Stimulated activated CD4-positive, alpha-beta T cell treated with anti-CD3 and anti-CD28 coated beads, Interleukin-1b, Interleukin-23, amount 100 ng/mL, for 48 hours (primary cell): ENCODE measurements at places on chromosomes 13 and 19.
A peak's percentile ranks its signal among the peaks of the same experiment; 100 is the strongest.

DNA sequence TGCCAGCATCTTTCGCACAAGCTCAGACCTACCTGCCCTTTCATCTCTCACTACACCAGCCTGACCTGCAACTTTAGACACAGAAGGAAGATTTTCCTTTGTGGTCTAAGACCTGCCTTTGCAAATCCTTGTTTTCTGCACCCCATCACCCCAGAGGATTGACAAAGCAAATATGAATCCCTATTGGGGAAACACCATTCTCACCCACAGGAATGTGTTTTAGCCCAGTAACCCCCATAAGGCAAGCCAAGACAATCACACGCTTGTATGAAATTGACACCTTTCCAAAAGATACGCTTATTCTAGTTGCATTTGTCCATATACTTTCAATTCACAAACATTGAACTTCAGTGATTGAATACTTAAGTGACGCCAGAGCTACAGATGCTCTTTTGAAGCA lies 55.7 kb downstream of the SPATA13 start:
- no peak for DNase-seq

- no peak for DNase-seq
Observed at GRCh38 chr13:79090552-79091124, 315.4 kb downstream of the RBM26 start.

GRCh38 chr13:40611004-40611403 lies 55.4 kb downstream of the FOXO1 start:
- DNase-seq, result no peak

- no peak for DNase-seq
Observed at GRCh38 chr19:56104423-56104822, 16.7 kb downstream of the ZNF787 start.

- DNase-seq, result no peak
Observed at GRCh38 chr13:62678039-62678438, 1262.4 kb upstream of the PCDH20 start.

- DNase-seq, result peak; percentile 79
Observed at GRCh38 chr19:51450730-51451307, 7.4 kb downstream of the SIGLEC8 start.

- peak; percentile 40 for DNase-seq
Observed at GRCh38 chr13:77737583-77738200, 40.2 kb downstream of the SLAIN1 start.

DNA sequence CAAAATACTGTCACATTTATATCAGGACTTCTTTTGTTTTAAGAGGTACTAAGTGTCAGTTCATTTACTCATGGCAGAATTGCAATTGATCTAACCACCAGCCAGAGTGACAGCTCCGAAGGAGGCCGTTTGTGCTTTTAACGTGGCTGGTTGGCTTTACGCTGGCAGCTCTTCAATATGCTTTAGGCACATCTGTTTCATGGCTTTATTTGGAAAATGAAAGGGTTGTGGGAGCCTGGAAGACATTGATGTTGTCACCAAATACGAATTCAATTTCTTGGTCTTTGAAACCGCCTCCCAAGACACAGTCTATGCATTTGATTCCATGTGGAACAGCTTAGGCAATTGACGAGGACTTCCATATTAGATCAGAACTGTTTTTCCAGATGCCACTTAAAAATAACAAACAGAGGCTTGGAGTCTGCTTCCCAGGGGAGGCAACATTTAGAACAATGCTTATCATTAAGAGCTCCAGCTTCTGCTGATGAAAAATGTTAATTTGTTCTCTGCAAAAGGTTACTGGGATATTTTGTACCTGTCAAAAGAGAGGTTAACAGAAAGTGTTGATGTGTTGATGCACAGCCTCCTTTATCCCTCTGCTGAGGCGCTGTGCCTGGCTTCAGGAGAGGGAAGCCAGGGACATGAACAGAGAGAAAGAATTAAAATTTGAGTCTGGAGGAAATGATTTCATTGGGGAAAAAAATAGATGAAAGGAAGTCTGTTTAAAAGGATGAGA lies 64.0 kb upstream of the TNFRSF19 start:
- DNase-seq, result no peak

DNA sequence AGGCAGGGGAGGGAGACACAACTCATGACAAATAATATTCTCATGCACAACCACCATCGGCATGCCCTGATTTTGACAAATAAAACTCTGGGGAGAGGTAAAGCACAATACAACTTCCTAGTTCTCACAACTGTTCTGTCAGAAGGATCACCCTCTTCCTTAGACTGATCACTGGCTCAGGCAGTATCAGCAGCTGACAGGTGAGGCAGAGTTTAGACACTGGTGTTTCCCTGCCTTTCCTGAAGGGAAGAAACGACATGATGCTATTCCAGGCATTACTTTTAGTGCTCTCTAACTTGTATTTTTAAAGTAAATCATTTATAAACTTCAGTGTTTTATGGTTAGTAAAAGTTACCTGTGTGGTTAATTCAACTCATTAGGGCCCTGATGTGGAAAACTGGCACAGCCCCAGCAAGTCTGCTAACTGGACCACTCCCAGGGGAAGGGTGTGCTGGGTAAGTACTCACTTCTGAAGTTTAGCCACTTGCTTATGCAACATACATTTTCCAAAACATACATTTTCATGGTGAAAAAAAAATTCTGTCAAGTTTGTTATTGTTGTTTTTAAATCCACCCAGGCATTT lies 82.8 kb downstream of the CRYL1 start:
- DNase-seq, result no peak

DNA sequence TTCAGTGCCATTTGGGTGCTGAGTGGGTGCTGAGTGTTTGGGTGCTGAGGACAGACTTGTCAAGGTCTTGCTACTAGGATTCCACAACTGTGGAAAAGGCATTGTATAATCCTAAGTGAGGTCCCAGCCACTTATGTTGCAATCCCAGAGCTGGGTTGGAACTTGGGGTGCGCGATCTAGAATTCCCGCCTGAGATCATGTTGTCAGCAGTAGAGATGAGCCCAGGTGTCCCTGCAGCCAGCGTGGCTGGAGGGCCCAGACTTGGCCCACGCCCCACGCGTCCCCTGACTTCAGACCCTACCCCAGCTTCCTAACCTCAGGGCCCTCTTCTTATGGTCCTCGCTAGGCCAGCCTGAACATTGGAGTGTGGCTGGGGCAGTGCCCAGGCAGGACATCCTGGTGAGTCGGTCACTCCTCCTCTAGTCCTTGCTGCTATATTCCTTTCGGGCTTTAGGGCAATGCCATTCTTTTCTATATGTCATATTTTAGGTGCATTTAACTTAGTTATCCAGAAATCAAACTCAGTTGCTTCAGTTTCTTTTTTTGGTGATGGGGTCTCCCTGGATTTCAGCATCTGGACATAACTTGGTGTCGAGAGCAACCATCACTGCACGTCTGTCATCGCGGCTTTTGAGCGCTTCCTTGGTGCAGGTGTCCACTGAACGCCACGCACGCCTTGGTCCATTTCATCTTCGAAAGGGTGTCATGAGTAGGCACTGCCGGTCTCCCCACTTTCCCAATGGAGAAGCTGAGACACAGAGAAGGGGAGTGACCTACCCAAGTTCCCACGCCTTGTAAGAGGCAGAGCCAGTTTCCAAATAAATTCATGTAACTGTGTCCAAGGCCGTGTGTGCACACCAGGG lies 46.4 kb upstream of the F7 start:
- DNase-seq, result no peak

DNA sequence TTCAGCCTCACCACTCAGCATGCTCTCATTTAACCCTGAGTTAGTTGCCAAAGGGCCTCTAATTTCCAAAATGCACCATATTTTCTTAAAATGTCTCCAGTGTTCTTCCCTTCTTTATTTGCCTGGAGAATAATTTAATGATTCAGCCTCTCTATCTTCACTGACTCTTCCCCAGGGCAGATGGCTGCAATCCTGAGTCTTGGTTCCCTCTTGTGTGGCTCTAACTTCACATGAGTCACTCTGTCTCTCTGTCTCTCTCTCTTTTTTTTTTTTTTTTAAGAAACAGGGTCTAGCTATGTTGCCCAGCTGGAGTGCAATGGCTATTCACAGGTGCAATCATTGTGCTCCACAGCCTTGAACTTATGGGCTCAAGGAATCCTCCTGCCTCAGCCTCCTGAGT lies 251.4 kb downstream of the VWA8 start:
- no peak for DNase-seq

DNA sequence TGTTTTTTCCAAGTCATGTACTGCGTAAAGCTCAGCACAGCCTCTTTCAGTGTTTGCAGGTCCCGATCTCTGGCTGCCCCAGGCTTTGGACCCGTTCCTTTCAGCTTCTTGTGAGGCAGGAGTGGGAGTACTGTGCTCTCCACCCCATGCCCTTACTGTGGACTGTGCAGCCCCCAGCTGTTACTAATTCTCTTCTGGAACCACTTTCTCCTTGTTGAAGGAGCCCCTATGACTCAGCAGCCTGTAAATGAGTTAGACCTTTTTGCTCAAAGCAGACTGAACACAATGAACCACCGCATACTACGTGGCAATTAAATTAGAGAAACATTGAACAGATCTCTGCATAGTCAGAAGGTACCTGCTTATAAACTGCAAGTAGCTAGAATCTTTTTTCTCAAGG lies 39.0 kb downstream of the SERTM1 start:
- DNase-seq, result no peak

DNA sequence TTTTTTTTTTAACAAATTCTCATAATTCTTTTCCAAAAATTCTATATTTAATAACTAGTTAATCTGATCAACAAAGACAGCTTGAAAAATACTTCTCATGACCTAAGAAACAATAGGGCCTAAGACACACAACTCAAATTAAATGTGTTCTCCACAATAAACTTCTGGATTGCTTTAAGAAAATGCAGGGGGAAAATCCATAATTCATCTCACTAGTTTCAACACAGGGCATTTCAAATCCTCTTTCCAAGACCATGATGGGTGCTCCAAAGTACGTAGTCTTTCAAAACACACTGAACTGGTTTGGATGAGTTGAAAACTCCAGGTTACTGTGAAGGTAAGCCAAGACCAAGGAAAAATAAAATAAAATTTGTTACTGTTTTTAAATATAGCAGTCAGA lies 62.6 kb downstream of the DCLK1 start:
- DNase-seq, result no peak

GRCh38 chr13:20383058-20383457 lies 142.6 kb downstream of the CRYL1 start:
- no peak for DNase-seq

- DNase-seq, result no peak
Observed at GRCh38 chr13:95385798-95386197, 84.5 kb upstream of the ABCC4 start.

- no peak for DNase-seq
Observed at GRCh38 chr13:21823416-21823815, 152.5 kb downstream of the FGF9 start.

DNA sequence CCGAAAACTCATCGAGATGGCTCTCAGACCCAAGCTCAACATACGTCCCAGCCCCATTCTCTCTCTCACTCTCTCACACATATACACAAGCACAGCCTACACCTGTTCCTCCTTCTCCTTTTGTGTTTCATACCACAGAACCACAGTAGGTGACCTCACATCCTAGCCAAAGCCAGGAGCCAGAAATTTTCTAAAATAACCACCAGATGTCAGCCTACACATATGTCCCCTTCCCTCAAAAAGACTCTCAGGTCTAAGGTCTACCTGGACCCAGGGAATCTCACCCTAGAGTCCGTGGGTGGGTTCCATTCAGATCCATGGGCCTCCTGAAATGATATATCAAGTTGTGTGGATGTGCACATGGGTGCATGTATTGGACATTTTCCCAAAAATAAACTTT lies 104.2 kb upstream of the IPO5 start:
- no peak for DNase-seq
